ENCODE measurements at places on chromosomes 12 and 14.

DNA sequence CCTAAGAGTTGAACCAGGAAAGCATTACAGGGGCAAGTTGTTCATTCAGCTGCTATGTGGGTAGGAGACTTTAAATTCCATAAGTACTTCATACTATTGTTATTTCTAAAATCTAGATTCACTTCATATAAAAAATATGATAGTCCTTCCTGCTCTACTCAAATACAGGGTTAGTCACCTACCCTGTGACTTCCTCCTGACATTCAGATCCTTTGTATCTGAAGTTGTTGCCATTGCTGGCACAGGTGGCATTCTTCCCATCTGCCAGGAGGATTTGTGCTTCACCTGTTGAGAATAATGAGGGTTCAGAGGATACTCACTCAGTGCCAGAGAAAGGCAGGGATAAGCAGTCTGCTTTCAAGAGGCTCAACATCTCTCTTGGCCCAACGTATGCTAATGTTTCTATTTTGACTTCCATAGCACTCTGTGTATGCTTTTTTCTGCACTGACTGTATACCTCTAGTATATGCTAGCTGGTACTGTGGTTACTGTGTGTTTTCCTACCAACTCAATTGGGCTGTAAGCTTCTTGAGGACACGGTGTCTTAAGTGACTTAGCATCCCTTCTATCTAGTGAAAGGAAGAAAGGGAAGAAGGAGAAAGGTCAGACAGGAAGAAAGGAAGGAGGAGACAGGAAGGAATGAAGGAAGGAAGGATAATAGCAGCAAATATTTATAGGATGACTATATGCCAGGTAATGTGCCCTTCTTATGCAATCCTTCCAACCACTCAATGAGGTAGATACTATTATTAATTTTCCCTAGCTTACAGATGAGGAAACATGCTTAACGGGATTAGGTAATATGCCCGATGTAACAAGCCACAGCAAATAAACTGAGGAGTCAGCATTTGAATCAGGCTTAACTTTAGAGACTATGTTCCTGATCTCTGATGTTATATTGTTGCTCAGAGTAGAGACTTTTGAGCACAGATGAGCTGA lies 38.5 kb upstream of the FGF6 start:
- DNase-seq: no peak

GRCh38 chr14:36653962-36654793 lies 7.5 kb upstream of the PAX9 start:
- DNase-seq: no peak

- DNase-seq: no peak
Measured at GRCh38 chr14:67722293-67722692, 20.6 kb downstream of the RDH12 start.

- DNase-seq: no peak
Measured at GRCh38 chr12:44847888-44848702, 28.0 kb downstream of the NELL2 start.

DNA sequence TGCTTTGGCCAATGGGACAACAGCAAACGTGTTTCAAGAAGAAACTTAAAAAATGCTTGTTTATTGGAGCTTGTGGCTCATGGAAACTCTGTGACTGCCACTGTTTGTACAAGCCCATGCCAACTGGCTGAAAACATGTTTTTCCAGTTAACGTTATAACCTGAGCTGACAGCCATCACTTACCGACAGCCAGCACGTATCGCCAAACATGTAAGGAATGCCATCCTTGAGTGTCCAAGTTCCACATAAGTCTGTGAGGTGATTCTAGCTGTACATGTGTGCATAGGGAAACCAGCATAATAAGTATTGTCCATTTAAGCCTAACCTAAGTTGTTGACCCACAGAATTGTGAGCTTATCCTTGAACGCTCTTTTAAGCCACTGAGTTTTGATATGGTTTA lies 596.9 kb downstream of the TRHDE start:
- no peak for DNase-seq

DNA sequence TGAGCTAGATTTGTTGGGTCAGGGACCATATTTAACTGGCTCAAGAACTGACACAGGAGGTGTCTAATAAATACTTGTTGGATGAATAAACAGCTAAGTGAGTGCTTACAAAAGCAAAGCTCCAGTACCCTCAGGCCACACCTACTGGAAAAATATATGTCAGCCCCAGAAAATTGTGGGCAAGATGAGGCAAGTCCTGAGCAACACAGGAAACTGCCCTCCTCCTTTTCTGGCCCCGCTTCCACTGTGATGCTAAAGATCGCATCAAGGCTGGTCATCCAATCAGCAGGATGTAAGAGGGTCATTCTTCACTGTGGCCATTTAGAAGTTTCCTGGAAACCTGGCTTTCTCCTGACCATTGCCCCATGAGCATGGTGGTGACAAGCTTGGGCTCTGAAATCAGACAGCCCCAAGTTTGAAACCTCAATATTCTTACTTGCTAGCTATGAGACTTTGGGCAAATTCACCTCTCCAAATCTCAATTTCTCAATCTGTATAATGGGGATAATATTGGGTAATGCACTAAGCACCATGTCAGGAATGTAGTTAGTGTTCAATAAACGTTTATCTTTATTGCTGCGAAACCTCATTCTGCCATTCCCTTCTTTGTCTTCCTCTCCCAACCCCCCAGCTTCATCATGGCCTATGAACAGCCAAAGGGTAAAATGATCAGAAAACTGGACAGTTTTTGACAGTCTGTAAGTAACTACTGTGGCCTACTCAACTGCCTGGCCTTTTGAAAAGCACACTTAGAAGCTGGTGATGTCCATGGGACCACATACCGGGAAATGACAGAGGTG lies 139.3 kb upstream of the PZP start:
- DNase-seq: no peak

DNA sequence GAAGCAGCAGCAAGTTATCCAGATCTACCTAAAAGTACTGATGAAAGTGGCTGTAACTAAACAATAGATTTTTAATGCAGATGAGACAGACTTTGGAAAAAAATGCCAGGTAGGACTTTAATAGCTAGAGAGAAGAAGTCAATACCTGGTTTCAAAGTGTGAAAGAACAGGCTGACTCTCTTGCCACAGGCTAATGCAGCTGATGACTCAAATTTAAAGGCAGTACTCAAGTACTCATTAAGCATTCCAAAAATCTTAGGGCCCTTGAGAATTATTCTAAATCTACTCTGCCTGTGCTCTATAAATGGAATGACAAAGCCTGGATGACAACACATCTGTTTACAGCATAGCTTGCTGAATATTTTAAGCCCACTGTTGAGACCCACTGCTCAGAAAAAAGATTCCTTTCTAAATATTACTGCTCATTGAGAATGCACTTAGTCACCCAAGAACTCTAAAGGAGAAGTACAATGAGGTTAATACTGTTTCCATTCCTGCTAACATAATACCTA lies 68.6 kb upstream of the SYT1 start:
- DNase-seq: no peak

DNA sequence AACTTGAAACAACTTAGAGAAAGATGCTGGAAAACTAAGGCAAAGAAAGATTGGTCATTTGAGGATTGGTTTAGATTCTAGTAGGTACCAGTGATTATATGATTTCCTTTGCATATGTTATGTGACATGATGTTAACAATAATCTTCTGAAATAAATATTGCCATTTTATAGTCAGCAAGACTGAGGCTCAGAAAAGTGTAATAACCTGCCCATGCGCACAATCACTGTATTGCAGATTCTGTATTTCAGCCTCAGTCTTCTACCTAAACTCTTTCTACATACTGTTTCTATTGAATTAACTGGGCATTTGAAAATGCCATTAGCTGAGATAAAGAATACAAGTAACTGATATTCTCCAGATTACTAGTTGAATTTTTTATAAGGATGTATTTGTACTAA lies 61.3 kb downstream of the FGD4 start:
- no peak for DNase-seq

GRCh38 chr12:49043856-49044258 lies 16.7 kb downstream of the KMT2D start:
- DNase-seq: no peak

DNA sequence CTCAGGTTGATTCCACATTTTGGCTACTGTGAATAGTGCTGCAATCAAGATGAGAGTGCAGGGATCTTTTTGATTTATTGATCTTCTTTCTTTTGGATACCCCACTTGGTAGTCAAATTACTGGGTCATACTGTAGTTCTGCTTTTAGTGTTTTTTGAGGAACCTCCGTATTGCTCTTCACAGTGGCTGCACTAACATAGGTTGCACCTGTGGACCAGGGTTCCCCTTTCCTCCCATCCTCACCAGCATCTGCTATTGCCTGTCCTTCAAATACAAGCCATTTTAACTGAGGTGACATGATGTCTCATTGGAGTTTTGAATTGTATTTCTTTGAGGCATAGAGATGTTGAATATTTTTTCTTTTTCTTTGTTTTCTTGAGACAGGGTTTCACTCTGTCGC lies 152.5 kb upstream of the TMEM132C start:
- no peak for DNase-seq
